ENCODE measurements at places on chromosomes 3 and 15.

GRCh38 chr3:168051531-168052471 is 43.9 kb downstream of the GOLIM4 start:
- DNase-seq, result no peak

- no peak for DNase-seq
Observed at GRCh38 chr3:3383461-3383860, 204.0 kb upstream of the CRBN start.

DNA sequence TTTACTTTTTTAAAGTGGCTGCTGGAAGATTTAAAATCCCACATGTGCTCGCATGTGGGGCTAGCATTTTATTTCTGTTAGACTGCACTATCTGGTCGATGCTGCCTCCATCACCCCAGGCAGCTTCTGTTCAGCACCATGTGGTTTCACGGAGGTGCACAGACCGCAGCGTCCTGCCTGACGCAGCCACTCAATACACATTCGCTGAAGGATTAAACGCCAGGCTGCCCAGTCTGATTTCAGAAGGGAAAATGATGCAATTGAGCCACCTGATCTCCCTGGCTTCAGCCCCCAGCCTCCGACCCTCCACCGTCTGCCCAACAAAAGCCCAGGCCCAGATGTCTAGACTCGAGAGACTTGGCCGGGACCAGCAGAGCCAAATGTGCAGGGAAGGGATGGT is 84.5 kb downstream of the MEGF11 start:
- DNase-seq, result no peak

GRCh38 chr3:120040813-120041377 is 53.4 kb downstream of the GSK3B start:
- no peak for DNase-seq

DNA sequence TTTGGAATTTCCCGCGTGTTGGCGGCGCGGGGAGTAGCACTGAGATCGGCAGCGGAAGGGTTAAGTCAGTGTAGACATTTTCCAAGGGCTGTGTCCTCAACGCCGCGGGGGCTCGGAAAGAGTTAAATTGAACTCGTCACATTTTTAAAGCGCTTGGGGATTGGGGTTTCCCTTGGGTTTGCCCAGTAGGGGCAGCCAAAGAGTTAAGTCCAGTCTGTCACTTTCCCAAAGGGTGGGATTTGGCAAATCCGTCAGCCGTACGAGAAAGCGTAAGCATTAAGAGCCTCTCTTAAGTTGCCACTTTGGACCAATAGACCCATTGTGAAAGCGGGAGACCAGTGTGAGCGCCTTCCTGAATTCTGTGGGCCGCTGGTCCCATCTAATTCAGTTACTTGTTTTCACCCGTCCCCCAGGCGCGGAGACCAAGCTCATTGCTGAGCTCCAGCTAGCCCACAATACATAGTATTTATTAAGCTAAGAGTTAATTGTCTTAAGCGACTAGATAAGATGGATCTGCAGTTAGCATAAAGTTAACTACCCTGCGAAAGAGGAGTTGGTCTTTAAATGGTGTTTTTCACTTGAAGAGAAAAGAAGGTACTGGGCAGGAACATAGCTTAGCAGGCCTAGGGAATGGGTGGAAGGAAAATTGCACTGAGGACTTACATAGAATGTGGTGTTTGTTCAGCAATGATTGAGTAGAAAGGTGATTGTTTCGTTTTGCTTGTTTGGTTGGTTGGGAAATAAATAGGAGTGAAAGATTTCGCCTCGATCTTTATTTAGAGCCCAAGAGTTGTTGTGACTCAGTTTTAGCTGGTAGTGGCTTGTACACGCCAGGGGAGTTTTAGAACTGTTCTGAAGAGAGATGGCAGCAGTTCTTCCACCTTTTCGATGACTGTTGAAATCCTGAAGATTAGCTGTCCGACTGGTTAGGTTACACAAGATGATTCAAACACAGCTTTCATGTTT is 932 bp downstream of the ARL8B start:
- no peak for DNase-seq

DNA sequence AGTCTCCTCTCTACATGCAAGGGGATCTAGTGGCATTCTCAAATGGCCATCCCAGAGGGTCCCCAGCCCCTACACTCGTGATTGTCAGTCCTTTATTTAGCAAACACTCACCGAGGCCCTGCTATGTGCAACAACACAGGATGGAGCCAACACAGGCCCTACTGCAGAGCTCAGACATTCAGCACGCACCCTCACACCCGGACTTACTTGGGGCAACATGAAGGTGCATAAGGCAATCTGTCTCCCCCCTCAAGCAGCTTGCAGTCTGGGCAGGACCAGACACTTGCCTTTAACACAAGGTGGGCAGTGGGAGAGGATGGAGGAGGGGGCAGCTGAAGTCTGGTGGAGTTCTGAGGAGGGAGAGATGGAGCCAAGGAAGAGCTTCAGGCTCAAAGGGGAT is 258.4 kb downstream of the XXYLT1 start:
- peak; percentile 43 for DNase-seq

- DNase-seq, result no peak
Observed at GRCh38 chr3:129827765-129828164, 65.7 kb downstream of the TMCC1 start.

DNA sequence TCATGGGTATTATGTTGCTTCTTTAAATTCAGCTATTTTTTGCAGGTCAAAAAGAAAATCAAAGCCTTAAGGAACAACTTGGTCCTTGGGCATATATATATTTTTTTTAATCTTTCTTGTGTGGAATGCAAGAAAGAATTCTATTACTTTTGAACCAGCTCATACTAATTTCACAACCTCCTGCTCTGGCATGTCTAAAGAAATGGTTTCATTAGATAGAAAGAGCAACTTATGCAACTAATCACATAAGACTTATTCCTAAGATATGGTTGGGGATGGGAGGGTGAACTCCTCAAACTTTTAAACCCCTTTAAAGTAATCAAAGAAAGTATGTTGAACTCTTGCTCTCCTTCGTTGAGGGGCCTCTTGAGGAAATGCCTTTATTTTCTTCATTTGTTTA is 114.9 kb downstream of the GMNC start:
- no peak for DNase-seq

- DNase-seq, result no peak
Observed at GRCh38 chr3:196227629-196228493, 11.5 kb downstream of the SLC51A start.

- DNase-seq, result no peak
Observed at GRCh38 chr15:50883903-50884302, 24.6 kb upstream of the AP4E1 start.

GRCh38 chr3:102444101-102444500 is 9.3 kb downstream of the ZPLD1 start:
- DNase-seq, result no peak

DNA sequence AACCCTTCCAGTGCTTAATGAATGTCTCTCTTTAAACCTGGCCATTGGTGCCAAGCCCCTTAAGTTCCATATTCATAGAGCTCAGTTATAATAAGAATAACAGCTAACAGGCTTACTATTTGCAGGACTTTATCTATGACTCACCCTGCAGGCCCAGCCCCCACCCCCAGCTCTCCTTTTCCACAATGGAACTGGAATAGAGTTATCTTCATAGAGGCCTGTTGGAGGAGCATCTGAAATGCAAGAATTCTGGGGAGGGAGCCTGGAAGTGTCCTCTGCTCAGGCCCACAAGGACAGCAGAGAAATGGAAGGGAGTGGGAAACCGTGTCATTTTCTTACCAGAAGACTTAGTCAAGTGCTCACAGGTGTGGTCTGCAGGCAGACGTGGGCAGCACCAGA is 52.8 kb downstream of the SEMA5B start:
- no peak for DNase-seq

DNA sequence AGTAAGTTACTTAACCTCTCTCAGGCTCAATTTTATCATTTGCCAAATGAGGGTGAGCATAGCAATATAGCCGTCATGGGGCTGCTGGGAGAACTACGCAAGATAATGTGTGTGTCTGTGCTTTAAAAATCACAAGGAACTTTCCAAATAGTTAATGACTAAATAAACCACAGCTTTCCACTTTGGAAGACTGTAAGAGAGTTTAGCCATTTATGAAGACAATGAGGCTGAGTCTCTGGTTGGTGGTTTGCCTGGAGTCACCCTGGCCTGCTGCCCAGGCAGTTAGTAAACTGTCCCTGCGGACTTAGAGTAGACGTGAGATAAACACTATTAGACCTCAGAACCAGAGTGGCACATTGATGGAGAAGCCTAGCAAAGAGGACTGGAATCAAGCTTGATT is 357.7 kb downstream of the CLSTN2 start:
- no peak for DNase-seq

GRCh38 chr3:119557877-119558269 is 1.5 kb downstream of the CD80 start:
- DNase-seq, result no peak

GRCh38 chr3:59372346-59372745 is 322.5 kb upstream of the CFAP20DC start:
- DNase-seq, result no peak

DNA sequence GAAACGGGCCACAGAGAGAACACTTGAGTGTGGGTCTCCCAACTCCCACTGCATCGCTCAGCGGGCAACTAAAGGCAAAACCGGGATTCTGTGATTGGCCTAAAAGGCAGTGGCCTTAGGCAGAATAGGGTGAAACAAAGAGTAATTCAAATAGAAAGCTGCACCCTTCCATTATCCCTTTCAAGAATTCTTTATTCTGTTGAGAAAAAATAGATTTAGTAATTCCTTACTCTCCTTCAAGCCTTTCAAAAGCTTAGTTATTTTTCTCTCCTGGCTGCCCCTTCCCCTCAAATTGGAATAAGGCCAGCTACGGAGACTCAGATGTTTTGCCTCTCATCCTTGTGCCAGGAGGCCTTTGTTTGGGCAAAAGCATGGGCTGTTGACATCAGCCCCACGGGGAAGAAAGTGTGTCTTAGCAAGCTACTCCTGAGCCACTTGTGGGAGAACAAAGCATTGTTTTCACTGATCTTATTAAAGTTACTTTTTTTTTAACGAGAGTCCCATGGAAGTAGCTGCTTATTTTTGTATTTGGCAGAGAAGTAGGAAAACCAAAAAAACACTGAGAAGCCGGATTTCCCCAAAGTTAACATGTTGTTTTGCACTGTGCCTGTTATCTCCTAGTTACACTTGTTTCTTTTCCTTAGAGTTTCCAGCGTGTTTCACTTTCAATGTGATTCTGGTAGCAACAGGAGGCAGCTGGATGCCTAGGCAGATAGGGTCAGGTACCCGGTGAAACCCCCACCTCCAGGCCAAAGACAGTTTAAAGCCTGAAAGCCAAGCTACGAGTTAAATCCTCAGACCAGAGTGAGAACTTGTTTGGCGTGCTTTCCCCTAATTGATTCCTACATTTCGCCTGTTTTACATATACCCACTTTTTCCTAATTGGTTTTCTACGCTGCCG is 2.2 kb downstream of the ST6GAL1 start:
- no peak for DNase-seq

GRCh38 chr3:197191897-197192296 is 106.5 kb downstream of the DLG1 start:
- DNase-seq, result no peak

GRCh38 chr3:112143251-112143650 is 10.2 kb upstream of the GCSAM start:
- no peak for DNase-seq

GRCh38 chr3:184596886-184597575 is 35.4 kb downstream of the EPHB3 start:
- DNase-seq, result no peak

GRCh38 chr3:141498598-141499223 is 11.9 kb downstream of the RASA2 start:
- DNase-seq, result no peak

DNA sequence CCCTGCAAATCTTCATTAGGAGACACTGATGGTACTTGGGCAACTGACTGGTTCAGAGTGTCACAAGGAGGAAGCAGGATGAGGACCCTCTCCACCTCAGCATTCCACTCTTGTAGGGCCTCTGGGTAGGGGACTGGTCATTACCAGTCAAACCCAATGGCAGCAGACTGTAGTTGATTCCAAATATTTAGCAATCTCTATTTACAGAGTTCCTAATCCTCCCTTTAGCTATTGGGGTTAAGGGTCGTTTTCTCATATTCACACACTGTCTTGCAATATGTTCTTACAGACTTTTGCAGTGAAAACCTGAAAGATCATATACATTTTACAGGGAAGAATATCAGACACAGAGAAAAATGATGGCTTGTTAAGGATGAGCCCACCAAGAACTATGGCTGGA is 397.7 kb downstream of the GAP43 start:
- DNase-seq, result no peak

DNA sequence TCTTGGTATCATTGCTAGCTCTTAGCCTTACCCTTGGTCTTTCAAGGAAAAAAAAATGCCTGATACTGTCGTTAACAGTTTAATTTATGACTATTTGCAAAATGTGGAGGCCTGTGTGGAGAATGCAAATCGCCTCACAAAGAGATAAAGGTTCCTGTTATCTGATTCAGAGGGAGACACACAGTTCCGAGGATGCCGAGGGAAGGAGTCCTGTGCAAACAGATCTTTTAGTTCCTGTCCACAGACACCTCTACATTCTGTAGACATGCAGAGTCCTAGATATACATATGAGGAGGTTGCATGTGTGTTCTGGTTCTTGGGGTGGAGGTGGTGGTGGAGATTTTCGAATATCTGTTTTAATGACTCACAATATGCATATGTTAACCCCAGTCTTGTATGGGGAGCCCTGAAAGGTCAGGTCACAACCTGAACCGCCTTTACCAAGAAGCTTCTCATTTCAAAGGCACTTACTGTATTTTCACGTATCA is 5.7 kb downstream of the NR2F2 start:
- no peak for DNase-seq

DNA sequence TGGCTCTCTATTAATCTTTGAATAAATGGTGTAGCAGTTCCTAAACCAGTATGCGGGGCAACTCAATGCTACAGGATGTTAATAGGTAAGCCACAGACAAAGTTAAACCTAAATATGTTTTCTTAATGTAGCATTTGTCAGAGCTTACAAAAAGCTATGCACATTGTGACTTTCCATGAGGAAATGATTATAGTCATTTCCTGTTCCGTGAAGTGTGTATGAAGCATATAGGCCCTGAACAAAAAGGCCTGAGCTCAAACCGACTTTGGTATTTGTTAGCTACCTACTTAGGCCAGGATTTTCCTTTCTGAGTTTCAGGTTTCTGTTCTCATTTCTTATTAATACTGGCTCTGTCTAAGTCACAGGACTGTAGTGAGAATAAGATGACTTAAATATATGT is 14.2 kb downstream of the ZNF80 start:
- no peak for DNase-seq

DNA sequence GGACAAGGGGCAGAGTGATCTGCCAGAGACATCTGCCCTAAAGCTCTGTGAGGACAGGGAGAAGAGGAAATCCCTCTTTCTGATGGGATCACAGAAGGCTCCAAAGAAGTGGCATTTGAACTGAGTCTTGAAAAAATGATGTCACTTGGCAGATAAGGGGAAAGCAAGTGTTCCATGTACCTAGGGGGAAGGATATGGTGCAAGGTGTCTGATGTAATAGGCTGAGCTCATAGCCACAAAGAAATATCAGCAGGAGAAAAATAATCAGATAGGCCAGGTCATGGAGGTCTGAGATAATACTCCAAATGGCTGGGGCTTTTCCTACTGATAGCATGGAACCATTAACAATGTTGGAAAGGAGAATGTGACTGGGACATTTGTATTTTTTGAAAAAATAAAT is 468.4 kb upstream of the MDFIC2 start:
- DNase-seq, result no peak

All from type B pancreatic cell (in vitro differentiated cells).